ENCODE measurements at places on chromosomes 6 and 20.

GRCh38 chr6:111944541-111944940, 71.3 kb upstream of the FYN start:
- no peak for DNase-seq

GRCh38 chr6:5946181-5946580, 60.5 kb downstream of the NRN1 start:
- no peak for DNase-seq

DNA sequence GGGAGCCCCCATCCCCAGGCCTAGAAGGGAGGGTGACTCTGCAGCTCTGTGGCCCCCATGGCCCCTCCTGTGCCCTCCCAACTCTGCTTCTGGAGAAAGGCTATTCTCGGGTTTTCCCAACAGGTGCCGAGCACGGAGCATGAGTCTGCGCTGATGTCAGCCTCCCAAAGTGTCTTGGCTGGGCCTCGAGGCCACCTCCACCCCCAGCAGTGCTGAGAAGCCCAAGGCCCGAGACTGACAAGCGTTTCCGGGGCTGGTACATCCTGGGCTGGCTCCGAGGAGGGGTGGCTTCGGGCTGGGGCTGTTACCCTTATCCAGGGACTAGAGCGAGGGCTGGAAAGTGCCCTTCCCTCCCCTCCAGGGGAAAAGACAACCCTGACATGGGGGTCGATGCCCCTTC, 60.2 kb upstream of the GATA5 start:
- DNase-seq = no peak

DNA sequence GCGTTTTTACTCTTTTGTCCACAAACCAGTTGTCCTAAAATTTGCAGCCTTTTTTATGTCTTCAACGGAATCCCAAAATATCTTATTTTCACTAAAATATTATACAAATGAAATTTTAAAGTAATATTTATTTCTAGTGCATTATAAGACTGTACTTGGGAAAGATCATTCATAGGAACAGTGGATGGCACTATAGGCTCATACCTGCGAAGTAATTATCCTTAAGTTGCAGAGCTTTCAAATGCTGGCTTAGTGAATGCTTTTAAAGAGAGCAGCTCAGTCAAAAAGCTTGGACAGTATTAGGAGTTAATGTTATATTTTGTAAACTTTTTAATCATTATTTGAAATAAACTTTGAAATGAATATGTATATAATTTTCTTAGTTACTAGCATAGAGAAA, 254.9 kb downstream of the CDKAL1 start:
- DNase-seq = peak; percentile 49

DNA sequence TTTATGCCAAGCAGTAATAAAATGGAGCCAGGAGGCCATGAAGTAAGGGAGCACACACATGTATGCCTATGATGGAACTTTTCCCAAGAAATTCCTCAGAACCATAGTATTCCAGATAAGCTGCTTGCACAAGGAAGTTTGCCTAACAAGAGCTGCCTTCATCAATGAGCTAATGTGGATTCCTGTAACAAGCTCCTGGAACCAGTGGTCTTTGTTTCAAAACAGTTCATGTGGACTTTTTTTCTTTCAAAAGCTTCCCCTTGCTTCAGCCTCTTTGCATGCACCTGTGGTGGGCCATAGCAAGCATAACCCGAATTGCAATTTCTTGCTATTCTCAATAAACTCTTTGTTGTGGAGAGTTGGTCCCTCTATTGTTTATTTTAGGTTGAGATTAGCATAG, 359.6 kb downstream of the UTRN start:
- DNase-seq = no peak

GRCh38 chr6:75199889-75200288, 6.0 kb downstream of the COL12A1 start:
- DNase-seq = no peak

DNA sequence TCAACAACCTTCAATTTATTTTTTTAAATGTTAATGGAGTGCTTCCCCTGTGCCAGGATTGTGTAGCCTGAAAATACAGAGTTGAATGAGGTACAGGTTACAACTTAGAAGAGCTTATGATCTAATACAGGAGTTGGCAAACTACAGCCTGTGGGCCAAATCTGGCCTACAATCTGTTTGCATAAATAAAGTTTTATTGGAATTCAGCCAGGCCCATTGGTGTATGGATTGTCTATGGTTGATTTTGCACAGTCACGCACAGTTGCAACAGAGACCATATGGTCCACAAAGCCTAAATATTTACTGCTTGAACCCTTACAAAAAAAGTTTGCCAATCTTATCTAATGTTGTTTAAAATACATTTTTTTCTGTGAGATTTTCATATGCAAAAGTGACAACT, 177.3 kb upstream of the CCN2 start:
- DNase-seq = no peak

DNA sequence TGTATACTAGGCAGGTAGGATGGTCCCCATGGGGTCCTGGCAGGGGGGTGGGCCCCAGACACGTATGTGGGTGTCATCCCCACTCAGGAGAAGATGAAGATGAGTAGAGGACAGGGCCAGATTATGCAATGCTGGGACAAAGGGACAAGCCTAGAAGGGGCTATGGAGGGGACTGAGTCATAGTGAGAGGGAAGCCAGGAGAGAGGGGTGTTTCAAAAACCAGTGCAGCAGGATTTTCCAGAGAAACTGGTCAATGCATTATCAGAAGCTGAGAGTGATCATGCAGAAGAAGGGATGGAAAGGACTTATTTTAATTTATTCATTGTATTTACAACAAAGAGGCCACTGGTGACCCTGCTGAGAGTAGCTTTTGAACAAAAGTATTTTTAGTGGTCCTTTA, 74.0 kb downstream of the PPP1R3G start:
- DNase-seq = no peak

GRCh38 chr6:43521836-43522235, 4.9 kb downstream of the POLR1C start:
- DNase-seq = no peak

- peak; percentile 55 for DNase-seq
These were observed 155.8 kb downstream of the MBOAT1 start for GRCh38 chr6:20056350-20056992.

DNA sequence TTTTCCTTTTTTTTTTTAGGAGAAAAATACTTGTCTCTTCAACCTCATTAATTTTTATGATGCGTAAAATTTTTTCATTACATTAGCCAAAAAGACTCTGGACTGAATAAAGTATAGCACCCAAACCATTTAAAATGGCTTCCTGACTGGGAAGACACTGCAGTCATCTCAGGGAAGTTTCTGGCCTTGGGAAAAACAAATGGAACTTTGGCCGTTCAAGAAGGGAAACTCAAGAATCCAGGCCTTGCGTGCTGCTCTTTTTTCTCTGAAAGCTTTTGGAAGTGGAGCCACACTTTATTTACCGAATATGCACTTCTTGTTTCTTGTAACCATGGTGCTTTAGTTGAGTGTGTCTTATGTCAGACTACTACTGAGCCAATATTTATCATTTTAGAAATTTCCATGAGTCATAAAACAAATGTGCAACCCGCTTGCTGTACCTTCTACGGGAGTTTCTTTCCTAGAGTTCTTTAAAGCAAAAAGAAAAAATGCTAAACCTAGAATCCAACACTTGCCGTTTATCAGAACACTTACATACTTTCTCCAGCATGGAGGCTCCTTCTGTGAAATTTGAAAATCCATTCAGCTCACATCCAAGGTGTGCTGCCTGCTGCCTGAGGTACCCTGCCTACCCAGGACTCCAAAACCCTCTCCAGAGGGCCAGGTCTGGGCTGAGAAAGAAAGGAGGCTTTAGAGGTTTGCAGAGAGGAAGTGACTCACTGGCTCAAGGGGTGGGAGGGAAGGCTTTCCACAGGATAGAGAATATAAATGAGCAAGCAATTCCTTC, 11.5 kb upstream of the DSTN start:
- no peak for DNase-seq

DNA sequence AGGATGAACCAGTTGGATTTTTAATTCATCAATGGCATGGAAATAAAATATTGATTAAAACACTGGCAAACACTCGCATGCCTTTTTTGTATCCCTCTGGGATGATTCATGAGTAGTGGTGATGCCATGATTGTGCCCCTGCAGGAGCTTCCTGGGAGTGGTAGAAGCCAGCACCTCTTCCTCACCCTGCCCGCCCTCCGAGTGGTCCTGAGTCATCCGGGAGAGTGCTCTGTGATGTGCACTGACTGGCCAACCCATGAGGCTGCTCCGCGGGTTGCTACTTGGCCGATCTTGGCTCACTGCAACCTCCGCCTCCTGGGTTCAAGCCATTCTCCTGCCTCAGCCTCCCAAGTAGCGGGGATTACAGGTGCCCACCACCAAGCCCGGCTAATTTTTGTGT, 27.4 kb downstream of the GJA10 start:
- DNase-seq = no peak

- no peak for DNase-seq
These were observed 5.7 kb downstream of the CDC40 start for GRCh38 chr6:110185879-110186278.

- no peak for DNase-seq
These were observed 10.4 kb upstream of the TRAF3IP2 start for GRCh38 chr6:111615916-111616612.

- DNase-seq = no peak
These were observed 18.0 kb upstream of the DSE start for GRCh38 chr6:116352515-116353471.

- no peak for DNase-seq
These were observed 19.2 kb downstream of the FKBP5 start for GRCh38 chr6:35669451-35670045.

DNA sequence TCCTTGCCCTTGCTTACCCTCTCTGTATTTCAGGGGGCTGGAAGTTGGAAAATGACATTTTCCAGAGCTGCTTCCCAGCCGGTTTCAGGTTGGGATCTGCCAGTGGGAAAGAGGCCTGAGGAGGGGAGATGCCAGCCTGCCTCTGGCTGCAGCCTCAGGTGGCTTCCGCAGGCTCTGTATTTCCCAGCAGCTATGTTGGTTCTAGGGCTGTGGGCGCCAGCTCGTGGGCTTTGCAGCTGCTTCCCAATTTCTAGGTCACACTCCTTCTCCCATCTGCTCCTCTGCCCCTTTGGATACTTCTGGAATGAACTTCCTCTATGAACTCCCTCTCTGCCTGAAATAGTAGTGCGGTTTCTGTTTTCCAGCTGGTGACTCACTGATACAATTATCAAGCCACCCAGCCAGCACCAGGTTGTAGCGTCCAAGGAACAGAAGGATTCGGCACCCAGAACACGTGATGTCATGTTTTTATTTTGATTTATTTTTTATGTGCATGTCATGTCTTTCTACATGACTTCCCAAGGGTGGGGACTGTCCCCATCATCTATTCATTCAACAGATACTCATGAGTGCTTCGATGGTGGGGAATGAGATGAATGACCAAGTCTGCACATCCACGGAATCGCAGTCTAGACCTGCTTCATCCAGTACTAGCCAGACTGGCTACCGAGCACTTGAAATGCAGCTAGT, 38.0 kb downstream of the TGM2 start:
- DNase-seq = no peak

DNA sequence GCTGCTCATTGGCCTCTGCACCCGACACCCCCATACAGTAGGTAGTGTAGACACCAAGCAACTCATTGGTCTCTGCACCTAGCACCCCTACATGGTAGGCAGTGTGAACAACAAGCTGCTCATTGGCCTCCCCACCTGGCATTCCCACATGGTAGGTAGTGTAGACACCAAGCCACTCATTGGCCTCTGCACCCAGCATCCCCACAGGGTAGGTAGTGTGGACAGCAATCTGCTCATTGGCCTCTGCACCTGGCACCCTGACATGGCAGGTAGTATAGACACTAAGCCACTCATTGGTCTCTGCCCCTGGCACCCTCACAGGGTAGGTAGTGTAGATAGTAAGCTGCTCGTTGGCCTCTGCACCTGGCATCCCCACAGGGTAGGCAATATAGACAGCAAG, 226.0 kb downstream of the SLC24A3 start:
- no peak for DNase-seq

DNA sequence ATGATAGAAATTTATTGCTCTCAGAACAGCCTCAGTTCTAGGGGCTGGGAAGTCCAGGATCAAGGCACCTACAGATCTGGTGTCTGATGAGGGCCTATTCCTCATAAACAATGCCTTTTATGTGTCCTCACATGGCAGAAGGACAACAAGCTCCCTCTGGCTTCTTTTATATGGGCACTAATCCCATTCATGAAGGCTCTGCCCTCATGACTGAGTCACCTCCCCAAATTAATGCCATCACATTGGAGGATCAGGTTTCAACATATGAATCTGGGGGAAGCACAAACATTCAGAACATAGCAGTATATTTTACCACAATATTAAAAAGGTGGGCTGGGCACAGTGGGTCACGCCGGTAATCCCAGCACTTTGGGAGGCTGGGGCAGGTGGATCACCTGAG, 58.5 kb upstream of the CCN6 start:
- DNase-seq = no peak

GRCh38 chr20:59807909-59808728, 125.3 kb downstream of the SYCP2 start:
- DNase-seq = no peak

- DNase-seq = no peak
These were observed 34.2 kb downstream of the ZNF391 start for GRCh38 chr6:27422651-27423332.

DNA sequence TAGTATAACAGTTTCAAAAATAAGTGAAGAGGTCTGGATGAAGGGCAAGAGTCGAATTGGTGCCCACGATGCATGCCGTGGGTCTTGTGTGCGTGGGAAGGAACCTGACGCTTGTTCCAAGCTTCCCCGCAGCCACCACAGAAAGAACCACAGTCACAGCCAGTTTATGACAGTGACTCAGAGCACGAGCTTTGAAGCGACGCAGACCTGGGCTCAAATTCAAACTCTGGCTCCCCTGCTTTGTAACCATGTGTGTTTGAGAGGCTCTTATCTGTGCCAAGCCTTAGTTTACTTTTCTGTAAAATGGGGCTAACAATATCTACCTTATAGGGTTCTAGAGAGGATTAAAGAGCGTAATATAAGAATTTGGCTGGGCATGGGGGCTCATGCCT, 65.5 kb downstream of the SYNJ2 start:
- no peak for DNase-seq

DNA sequence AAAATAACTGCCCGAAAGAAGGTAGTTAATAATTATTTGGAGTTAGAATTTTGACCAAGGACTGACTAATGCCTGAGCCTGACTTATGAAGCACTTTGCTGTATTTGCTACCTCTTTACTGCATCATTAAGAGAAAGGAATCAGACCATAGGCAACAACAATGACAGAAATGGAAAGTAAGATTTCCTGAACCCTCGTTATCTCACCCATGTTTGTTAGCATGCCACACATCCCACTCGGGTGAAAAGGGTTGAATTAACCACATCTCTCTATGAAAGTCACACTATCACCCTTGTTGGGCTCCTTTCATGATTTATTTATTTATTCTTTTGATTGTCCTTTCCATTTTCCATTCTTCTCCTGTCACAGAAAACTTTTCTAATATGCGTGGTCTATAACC, 59.6 kb downstream of the OLIG3 start:
- no peak for DNase-seq

- DNase-seq = no peak
These were observed 14.1 kb downstream of the ANKRD60 start for GRCh38 chr20:58214310-58214709.
